ENCODE measurements at places on chromosomes 2 and 18. TPM values are rescaled to one million over a fixed set of nuclear protein-coding genes. Genes with fewer than 3 reads are reported as not detected.

CHN1 gene
- 203 TPM for total RNA-seq

NXPH2 gene
- not detected for total RNA-seq

EVX2 gene
- total RNA-seq, result not detected

SMYD1 gene
- not detected for total RNA-seq

MGAT4A gene
- 0.26 TPM for total RNA-seq

ADD2 gene
- total RNA-seq, result 2.5 TPM

HNMT gene
- 139 TPM for total RNA-seq

GPBAR1 gene
- under 0.01 TPM for total RNA-seq

CYRIA gene
- total RNA-seq, result 10.2 TPM

MC2R gene
- total RNA-seq, result not detected

EMX1 gene
- not detected for total RNA-seq

SLC5A7 gene
- total RNA-seq, result not detected

UNC80 gene
- total RNA-seq, result under 0.01 TPM

MRPS5 gene
- total RNA-seq, result 50.8 TPM

RPRM gene
- not detected for total RNA-seq

STPG4 gene
- 0.33 TPM for total RNA-seq

KIF1A gene
- total RNA-seq, result not detected

CHRND gene
- total RNA-seq, result not detected

NCKAP1 gene
- 106 TPM for total RNA-seq

NEURL3 gene
- not detected for total RNA-seq

SEMA4F gene
- total RNA-seq, result 9.4 TPM

CYS1 gene
- 5.1 TPM for total RNA-seq

TEX51 gene
- total RNA-seq, result not detected

RNF144A gene
- 0.17 TPM for total RNA-seq

ZNF513 gene
- total RNA-seq, result 7.7 TPM

PJVK gene
- 4.3 TPM for total RNA-seq

IFIH1 gene
- total RNA-seq, result 11.4 TPM

SP100 gene
- 93.0 TPM for total RNA-seq

SKOR2 gene
- total RNA-seq, result not detected

TPO gene
- total RNA-seq, result not detected
